ENCODE measurements at places on chromosomes 16 and 17.

GRCh38 chr16:14302399-14303181, 231.5 kb downstream of the MRTFB start:
- DNase-seq, result no peak

- no peak for DNase-seq
Observed at GRCh38 chr16:69741519-69741918, 13.2 kb downstream of the NOB1 start.

DNA sequence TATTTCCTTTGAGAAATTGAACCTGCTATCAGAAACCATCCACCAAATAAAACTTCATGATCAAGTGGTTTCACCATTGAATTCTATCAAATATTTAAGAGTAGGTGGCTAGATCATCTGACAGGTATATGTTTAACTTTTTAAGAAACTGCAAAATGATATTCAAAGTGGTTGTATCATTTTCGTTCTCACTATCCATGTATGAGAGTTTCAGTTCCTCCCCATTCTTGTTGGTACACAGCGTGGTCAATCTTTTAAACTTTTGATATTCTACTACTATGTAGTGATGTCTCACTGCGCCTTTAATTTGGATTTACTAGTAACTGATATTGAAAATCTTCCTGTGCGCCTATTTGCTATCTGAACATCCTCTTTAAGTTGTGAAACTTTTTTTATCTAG, 163.7 kb downstream of the CYB561 start:
- DNase-seq, result no peak

GRCh38 chr17:7580604-7581575, 1.5 kb downstream of the CD68 start:
- no peak for DNase-seq

- DNase-seq, result no peak
Observed at GRCh38 chr16:26733710-26734109, 333.0 kb upstream of the C16orf82 start.

DNA sequence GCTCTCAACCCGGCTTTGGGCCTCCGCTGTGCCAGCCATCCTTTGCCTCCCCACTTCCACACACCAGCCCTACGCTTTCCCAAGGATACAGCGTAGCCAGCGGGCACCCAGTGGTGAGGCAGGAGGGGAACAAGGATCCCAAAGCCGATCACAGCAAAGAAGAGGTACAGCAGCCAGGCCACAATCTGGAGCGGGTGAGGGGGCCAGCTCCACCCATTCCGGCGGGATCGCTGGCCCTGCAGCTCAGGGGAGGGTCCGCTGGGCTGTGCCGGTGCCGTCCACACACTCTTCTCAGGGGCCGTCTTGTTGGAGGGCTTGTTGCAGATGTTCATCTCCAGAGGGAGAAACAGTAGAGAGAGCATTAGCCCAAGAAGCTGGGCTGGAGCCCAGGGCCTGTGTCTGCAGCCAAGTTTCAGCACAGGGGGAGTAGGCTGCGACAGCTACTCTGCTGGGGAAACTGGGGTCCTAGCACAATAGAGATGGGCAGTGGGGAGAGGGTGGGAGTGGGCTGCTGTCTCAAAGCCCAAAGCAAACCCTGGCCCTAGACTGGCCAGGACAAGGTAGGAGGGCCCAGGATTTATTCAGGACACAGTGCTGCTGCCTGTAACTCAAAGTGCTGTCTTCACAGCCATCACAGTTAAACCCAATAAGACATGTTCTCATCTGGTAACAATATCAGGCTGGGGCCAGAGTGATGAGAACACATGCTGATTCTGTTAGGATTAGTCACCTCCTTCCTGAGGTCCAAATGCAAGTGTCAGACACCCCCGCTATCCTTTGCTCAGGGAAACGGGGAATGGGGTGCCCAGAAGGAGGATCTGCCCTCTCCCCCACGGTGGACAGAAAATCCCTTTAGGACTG, 9.9 kb downstream of the ZDHHC1 start:
- DNase-seq, result no peak

GRCh38 chr16:71564335-71564967, 12.4 kb downstream of the TAT start:
- no peak for DNase-seq

DNA sequence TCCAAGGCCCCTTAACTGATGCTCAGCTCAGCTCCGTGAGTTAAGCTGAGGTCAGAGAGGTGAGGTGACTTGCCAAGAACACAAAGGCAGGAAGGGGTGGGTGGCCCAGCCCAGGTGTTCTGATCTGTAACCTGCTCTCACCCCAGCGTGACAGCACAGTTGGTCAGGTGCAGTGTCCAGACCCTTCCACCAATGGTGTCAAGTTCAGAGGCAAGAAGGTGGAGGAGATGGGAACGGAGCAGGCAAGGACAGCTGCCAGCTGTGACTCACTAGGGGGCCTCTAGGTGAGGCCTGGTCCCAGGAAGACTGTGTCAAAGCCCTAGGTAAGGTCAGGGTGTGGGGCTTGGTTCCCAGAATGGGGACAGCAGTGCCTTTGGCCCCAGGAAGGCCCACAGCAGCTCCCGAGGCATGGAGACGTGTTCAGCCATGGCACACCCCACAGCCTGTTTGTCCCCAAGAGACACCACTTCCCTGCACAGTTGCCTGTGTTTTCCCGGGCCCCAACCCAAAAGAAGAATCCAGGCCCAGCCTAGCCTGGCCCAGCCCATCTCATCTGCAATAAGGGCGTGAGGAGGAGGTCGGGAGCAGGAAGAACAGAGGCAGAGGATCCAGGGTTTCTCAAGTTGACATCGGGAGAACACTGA, 7.2 kb downstream of the WFIKKN2 start:
- DNase-seq, result no peak

- DNase-seq, result no peak
Observed at GRCh38 chr16:69522732-69523404, 42.9 kb upstream of the NFAT5 start.

GRCh38 chr16:81638286-81638945, 140.7 kb upstream of the PLCG2 start:
- DNase-seq, result no peak

DNA sequence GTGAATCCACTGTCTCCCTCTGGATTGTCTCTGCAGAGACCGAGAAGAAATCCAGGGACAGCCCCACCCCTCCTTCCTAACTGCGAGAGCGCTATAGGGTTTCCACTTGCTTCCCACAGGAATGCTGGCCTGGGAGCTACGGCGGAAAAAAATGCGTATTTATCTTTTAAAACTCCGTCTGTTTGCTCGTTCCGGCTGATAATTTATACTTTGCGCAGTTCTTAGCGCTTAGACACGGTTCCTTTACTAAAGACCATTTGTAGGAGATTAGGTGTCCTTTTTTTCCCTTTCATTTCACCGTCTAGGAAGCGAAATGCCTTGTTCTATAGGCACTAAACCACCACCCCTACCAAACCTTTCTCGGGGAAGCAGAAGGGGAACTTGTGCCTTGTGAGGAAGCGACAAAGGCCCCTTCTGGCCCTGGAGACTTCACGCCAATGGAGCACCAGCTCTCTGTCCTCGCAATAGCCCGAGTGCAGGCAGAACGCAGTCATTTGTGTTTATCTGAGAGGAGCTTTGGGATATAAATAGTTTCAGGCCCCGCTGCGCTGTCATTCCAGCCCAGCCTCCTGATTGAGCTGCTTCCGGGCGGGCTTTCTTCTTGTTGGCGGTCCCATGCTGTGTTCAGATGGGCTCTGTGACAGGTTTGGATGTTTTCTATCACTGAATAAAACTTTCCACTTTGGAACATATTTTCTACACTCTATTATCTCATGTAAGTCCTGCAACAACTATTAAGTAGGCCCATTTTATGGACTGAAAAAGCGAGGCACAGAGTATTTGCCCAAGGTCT, 791 bp upstream of the SUPT4H1 start:
- DNase-seq, result no peak

DNA sequence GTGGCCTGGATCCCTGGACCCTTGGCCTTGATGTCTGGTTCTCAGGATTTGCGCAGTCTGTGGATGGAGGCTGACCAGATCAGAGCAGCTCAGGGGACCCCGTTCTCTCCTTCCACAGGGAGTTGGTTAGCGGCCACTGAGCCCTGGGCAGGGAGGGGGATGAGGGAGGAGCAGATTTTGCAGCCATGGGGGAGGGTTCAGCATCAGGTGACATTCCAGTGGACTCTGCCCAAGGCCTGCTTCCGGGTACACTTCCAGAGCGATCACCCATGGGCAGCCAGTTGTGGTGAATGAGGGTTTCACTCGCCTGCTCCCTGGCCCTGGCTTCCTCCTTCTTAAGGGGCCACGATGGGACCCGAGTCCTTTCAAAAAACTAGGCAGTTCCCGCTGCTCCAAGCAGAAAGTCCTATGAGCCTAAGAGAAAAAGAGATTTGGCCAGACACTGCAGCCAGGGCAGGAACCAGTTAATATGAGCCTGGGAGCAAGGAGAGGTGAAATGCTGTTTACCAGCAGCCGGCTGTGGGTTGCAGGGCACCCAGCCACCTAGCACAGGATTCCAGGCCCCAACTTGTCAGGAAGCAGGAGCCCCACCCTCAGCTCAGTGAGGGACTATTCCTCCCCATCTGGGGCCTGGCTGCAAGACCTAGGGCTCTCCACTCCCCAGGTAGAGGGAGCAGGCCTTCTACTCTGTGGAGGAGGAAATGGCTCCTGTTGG, 4.7 kb upstream of the GPRC5C start:
- DNase-seq, result no peak

GRCh38 chr17:3890082-3890877, 2.6 kb downstream of the CAMKK1 start:
- no peak for DNase-seq

DNA sequence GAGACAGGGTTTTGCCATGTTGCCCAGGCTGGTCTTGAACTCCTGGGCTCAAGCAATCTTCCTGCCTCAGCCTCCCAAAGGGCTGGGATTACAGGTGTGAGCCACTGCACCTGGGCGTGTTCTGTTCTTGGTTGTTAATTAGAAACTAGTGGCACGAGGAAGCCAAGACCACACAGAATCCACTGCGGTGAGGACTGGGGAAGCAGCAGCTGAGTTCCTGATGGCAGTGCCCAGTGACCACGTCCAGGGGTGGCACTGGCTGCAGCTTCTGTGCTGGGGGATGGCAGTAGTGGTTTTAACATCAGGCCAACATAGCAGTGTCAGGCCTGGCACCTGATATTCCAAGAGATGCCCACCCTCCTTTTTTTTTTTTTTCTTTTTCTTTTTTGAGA, 39.7 kb upstream of the NDRG4 start:
- no peak for DNase-seq
